ENCODE measurements at places on chromosomes 1 and 21.

DNA sequence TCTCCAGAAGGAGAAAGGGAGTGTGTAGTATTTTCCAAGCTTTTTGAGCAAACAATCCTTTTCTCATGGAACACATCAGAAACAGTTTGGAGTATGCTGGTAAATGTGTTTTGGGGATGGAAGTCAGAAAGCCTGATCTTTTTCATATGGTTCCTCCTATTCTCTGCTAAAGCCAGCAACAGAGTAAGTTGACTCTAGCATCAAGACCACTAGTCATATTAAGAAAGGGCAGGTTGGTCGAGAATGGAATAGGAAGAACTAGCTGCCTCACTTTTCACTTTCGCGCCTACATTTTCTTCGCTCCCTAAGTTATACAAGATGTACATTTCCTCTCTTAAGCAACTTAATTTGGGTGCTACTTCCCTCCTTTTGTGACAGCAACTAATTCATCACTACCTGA lies 24.0 kb downstream of the PPT1 start:
- DNase-seq: no peak

DNA sequence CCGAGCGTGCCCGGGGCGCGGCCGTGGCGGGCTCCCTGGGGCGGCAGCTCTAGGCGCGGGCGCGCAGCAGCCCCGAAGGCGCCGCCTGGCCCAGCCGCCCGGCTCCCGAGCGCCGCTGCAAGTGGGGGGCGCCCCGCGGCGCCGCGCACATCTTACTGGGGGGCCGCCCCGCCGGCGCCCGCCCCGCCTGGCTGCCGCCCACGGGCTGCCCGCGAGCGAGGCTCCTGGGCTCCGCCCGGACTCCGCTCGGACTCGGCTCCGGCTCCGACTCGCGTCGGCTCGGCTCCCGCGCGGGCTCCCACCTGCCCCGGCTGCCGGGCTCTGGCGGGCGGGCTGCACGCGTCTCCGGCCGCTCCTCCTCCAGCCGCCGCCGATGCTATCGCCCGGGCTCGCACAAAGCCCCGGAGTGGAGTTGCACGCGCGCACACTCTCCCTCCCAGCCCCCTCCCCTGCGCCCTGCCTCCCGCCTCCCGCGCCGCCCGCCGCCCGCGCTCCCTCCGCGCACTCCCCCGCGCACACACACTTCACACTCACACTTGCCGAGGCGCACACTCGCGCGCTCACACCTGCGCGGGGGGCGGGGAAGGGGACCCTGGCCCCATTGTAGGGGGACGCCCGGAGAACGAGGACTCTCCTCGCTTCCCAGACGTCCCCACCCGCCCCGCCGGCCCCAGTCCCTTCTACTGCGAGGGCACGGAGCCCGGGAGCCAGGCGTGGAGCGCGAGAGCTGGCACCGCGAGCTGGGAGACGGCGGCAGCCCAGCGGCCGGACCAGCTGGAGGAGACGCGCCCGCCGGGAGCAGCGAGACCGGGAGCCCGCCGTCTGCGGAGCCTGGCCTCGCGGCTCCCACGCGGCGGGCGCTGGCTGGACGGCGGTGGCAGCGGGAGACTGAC lies at the start of gene GRIK3:
TSS of gene GRIK3 (minus strand) at position 395 of the 893 bp plus-strand sequence. CDS start 407 bp downstream, outside the sequence.
- no peak for DNase-seq

GRCh38 chr1:243322326-243322725 lies 66.5 kb downstream of the SDCCAG8 start:
- DNase-seq: no peak

GRCh38 chr1:29002792-29003191 lies 88.4 kb downstream of the EPB41 start:
- no peak for DNase-seq

Data from CD4-positive, alpha-beta T cell treated with Interleukin-12 subunit alpha and Interleukin-12 subunit beta, for 1 hour (primary cell).